ENCODE measurements at places on chromosomes 16 and 17.
A peak's percentile ranks its signal among the peaks of the same experiment; 100 is the strongest.

DNA sequence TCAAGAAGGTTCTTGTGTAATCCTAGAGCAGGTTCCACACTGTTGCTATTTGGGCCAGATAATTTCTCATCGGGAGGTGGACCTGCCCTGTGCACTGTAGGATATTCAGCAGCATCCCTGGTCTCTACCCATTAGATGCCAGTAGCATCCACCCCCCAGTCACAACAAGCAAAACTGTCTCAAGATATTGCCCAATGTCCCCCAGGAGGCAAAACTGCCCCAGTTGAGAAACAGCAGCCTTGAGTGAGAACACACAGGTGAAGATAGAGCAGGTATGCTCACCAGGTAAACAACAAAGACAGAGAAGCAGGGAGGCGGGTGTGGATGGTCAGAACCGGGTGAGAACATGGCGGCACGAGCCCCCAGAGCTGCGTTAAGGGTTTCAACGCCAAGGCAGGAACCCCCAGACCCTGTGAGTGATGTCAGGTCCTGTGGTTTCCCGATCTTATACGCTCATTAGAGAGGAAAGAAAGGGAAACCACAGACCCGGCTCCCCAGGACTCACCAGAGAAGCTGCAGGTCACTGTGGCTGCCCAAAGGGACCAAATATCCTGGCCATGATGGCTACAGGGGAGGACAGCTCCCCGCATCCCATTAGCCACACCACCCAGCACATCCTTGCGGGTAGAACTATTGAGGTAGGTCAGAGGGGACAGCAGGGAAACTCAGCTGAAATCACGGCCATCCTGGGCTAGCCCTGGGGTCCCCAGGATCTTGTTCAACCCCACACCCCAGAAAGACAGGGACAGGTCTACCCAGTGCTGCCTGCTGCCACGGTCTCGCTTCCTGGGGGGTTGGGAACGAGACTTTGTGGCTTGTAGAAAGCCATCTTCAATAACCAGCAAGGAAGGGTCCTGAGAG lies 21.2 kb downstream of the CDC42EP4 start:
- DNase-seq, result peak; percentile 75

DNA sequence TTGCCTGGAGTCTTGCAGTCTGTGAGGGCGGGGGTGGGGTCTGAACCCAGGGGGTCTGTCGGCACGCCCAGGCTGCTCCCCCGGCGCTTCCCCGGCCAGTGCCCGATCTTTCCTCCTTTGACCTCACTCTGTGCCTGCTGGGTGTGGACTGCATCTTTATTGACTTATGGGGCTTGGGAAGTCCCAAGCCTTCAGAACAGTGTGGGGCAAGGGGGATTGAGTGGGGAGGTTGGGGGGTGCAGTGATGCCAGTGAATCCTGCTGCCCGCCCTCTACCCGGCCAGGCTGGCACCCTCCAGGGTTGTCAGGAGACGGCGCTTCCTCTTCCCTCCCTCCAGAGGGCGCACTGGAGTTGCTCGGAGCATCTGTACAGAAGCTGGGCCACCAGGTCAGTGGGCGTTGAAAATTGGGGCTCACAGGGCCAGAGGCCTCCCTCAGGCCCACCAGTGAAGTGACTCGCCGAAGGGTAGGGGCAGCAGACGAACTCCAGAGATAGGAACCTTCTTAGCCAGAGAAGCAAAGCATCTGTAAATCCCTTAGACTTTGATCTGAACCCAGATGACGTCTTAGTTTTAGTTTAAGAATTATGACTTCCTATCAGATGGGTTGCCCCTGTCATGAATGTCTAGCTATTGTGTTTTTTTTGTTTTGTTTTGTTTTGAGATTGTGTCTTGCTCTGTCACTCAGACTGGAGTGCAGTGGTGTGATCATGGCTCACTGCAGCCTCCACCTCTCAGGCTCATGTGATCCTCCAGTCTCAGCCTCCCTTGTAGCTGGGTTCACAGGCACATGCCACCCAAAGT lies 184.8 kb upstream of the CIBAR2 start:
- peak; percentile 63 for DNase-seq

- DNase-seq, result no peak
These were observed 25.8 kb downstream of the TRIM16 start for GRCh38 chr17:15658296-15658695.

DNA sequence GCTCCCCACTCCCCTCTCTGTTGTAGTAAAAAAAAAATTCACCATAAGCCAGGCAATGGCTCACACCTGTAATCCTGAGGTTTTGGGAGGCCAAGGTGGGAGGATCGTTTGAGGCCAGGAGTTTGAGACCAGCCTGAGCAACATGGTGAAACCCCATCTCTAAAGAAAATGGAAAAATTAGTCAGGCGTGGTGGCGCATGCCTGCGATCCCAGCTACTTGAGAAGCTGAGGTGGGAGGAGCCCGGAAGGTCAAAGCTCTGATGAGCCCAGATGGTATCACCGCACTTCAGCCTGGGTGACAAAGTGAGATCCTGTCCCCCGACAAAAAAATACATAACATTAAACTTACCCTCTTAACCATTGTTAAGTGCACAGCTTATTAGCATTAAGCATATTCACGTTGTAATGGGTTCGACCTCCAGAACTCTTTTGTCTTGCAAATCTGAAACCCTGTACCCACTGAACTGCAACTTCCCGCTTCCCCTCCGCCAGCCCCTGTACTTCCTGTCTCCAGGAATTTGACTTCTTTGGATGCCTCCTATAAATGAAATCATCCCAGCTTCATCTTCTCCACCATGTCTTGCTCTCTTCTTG lies 66.8 kb downstream of the CRISPLD2 start:
- DNase-seq, result no peak

- no peak for DNase-seq
These were observed 277.7 kb downstream of the UTP18 start for GRCh38 chr17:51537996-51538550.

DNA sequence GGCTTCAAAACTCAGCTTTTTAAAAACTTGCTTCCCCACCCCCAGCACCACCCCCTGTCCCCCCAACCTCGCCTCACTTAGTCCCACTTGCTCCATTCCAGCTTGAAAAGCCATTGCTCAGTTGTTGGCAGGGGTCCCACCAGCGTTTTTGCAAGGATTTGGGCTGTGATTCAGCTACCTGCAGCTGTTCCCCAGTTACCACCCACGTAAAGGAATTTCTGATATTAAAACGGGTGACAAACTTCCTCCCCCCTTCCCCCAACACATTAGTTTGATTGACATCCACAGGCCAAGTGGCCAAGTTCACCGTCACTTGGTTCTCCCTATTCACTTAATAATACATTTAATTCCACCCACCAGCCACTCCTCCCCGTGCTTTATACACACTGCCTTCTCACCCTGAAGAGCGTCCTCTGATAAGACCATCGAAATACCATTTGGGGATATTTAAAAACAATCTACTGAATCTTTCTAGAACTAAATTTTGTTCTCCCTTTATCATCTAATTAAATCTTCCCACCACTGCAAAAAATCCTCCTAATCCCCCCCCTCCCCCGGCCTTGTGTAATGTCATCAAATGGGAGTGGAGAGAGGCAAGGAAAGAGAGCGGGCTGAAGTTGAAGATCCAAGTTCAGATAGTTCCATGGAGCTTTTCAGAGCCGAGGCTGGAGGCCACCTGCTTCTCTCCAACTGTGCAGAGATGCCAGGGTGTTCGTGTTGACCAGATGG lies 55.1 kb downstream of the SOX9 start:
- DNase-seq, result no peak

DNA sequence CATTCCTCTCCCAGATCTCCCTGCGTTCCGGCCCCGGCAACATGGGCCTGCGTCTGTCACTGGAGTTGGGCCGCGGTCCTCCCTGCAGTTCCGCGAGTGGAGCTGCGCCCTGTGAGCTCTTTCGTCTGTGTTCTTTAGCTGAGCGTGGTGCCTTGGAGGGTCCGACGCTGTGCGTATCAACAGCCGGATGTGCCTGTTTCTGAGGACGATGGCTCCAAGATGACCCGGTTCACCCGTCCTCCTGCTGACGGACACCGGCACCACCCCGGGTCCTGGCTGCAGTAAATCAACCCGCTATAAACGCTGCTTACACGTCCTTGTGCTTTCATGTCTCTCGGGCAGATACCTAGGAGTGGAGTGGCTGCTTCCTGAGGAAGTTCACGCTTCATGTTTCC lies 44.8 kb upstream of the GNG13 start:
- no peak for DNase-seq

GRCh38 chr17:63452962-63453551 lies 7.0 kb upstream of the CYB561 start:
- no peak for DNase-seq

GRCh38 chr17:35537601-35538141 lies at the start of gene SLFN12L:
Gene SLFN12L (minus strand): TSS chr17:35537678. CDS start chr17:35522364, 15,314 bp downstream.
- DNase-seq, result no peak

GRCh38 chr16:3074860-3075522 lies 9.6 kb downstream of the IL32 start:
- DNase-seq, result peak; percentile 93

DNA sequence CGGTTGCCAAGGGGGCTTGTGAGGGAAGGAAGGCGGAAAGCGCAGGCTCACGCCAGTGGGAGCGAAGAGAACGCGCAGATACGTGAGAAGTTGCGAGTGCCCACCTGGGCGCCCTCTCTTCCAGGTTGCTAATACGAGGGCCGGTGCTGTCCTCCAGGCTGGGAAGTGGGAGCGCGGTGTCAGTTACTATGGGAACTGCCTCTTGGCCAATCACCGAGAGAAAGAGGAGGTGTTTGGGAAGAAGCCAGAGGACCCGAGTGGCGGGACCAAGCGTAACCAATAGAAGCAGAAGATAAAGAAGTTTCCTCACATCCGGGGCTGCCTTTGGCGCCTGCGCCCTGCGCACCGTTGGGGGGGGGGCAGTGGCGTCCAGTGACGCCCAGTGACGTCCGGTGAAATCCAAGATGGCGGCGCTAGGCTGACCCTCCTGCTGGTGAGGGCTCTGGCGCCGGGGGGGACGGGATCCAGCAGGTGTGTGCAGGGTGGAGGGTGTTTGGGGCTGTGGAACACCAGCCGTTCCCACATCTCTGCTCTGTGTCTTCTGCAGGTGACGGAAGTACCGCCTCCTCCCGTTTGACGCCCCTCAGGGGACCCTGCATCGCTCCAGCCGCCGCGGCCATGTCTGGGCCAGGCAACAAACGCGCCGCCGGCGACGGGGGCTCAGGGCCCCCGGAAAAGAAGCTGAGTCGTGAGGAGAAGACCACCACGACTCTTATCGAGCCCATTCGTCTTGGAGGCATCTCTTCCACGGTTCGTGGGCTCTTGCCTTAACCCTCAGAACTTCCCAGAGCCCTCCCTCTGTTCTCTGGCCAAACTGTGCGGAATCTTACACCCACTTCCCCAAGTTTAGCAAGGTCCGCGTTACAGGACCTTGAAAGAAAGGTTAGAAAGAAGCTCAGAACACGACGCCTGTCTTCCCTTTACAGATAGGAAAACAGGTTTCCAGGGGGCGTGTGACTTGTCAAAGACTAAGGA lies at the start of the genes CFAP119 and RNF40:
CFAP119 (minus strand) TSS at position 135 of the 975 bp plus-strand sequence. CDS start 314 bp downstream, outside the sequence.
RNF40 (plus strand) TSS at position 395 of the 975 bp plus-strand sequence; CDS start at position 619, 224 bp downstream.
- peak; percentile 97 for DNase-seq

- no peak for DNase-seq
These were observed 29.3 kb downstream of the HIC1 start for GRCh38 chr17:2084036-2084765.

DNA sequence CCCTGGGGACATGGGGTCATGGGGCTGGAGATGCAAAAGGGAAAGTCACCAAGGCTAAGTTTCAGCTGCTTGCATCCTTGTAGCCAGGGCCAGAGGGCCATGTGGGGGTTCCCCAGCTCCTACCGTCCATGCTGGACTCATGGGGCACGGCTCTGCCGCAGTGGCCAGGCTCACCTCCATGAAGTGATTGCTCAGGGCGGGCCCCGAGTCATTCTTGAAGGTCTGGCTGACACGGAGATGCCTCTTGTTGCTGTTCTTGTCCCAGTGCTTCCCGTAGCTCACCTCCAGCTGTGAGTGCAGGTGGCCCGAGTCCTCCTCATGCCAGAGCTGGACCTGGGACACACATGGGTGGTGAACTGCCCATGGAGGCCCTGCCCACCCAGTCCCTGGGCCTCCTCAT lies 114.5 kb downstream of the RMI2 start:
- DNase-seq, result no peak

GRCh38 chr17:78038748-78039288 lies 80.3 kb downstream of the TNRC6C start:
- DNase-seq, result no peak

DNA sequence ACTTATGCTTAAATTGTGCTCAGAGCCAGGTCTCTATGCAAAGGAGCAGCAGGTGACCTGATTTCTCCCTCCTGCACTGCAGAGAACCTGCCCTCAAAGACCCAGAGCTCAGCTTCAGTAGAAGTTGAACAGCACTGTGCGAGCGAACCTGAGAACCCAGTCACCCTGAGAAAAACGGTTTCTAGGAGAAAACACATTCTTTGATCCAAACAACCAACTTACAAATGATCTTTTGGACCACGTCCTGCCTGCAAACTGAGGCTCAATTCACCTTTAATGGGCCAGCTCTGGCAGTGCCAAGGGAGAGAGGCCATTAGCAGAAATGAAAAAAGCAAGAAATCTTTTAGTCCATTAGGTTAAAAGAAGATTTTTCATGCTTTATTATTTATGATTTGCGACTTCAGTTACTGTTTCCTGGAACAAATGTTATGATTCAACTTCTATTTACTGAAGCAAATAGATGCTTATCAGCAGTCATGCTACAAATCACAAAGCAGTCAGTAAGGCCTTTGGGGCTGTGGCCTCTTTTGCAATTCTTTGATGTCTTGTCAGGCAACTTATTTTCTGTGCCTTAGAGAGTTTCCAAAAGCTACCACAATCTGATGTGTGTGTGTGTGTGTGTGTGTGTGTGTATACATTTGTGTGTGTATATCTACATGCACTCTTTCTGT lies 65.7 kb upstream of the LRRC37A3 start:
- DNase-seq, result peak; percentile 65

GRCh38 chr17:40139566-40140058 lies 725 bp upstream of the CASC3 start:
- no peak for DNase-seq

- DNase-seq, result no peak
These were observed 27.4 kb upstream of the CPNE2 start for GRCh38 chr16:57064995-57065394.

DNA sequence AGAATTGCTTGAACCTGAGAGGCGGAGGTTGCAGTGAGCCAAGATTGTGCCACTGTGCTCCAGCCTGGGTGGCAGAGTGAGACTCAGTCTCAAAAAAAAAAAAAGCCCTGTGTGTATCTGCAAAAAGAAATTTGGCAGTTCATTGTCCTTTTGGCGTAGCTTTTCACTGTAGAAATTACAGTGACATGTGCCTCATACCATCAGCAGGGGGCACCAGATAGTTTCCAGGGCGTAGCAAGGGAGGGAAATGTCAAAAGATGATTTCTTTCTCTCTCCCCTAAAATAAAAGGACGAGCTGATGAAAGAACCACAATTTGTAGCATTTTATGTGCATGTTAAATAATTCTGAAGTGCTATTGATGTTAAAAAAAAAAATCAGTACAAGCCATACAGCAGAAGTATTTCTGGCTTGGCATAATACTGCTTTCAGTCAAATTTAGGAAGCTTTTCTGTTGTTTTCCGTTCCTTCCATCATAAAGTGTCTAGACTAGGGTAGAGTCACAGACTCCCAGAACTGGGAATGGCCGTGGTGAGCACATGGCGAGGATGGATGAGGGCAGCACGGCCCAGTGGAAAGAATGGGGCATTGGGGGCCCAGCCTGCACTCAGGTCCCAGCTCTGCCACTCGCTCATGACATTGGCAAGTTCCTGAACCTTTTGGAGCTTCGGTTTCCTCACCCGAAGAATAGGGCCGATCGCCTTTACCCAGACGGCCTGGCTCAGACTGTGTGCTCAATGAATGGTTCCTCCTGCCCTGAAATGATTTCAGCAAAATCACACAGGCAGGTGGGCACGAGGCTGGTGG lies 59.8 kb upstream of the RPH3AL start:
- DNase-seq, result peak; percentile 70

All from NB4 (cell line).